ENCODE measurements at places on chromosomes 11 and 22.

DNA sequence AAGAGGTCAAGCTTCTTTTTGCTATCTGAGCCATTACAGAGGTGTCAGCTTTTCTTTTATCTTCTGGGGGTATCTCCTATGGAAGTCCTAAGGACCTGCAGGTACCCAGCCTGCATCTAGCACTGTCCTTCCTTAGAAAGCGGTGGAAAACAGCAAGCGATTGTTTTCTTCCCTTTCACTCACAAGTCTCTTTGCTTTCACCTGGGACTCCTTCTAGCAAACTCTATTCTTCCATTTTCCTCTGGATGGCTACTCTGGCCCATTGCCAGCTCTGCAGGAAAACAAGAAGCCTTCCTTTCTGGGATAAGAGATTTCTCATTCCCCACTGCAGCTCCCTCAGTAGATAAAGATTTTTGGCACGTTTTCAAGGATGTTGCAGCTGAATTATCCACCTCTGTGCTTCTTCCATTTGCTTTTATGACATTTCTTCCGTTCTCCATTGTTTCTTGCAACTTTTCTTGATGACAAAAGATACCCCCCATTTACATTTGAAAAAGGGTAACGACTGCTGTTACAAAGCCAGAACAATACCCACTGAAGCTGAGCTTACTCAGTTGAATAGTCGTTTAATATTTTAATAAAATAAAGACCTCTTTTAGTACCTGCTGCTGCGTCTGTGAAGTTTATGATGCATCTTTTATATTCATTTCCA, 40.2 kb upstream of the BDNF start:
- DNase-seq = no peak

- DNase-seq = no peak
Measured at GRCh38 chr11:15764948-15765347, 591.4 kb downstream of the SOX6 start.

DNA sequence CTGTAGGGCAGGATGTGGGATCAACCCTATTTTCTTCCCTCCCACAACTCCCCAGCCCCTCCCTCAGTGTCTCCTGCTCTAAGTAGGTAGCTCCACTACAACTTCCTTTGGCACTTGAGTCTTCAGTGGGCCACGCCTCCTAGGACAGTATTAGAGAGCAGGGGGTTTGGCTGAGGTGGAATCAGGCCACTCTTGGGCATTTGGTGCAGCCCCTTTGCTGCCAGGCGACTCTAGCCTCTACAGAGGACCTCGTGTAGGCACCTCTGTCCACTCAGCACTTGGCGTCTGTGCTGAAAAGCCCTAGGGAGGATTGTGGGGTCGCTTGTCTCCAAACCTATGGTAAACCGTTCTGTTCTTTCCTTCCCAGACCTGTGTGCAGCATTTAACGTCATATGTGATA, 2.7 kb downstream of the FADD start:
- DNase-seq = no peak

DNA sequence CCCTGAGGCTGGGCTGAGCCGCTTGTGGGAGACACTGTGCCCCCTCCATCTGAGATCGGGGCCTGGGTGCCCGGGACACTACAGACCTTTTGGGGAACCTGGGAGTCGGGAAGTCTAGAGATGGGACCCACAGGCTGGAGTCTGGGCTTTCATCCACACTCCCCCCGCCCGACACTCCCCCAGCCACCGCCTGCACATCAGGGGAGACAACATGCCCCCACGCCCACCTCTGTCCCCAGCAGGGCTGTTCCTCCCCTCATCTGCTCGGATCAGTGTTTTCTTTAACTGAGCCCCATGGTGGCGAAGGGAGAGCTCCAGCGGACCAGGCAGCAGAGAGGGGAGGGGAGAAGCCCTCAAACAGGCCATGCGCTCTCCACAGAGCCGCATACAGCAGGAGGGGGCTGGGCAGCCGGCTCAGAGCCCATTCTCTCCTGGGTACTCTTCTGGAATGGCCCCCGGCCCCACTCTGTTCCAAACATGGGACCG, 174.7 kb downstream of the IGLL1 start:
- DNase-seq = no peak

Measured in stimulated activated CD8-positive, alpha-beta memory T cell treated with anti-CD3 and anti-CD28 coated beads, Interleukin-4, amount 100 ng/mL, for 4 hours (primary cell).